Stimulated activated CD4-positive, alpha-beta T cell treated with anti-CD3 and anti-CD28 coated beads, Interleukin-2, amount 100 ng/mL, for 24 hours (primary cell): ENCODE measurements at places on chromosomes 7 and 10.
A peak's percentile ranks its signal among the peaks of the same experiment; 100 is the strongest.

GRCh38 chr7:141544831-141545230 lies 6.4 kb upstream of the AGK start:
- DNase-seq = no peak

- no peak for DNase-seq
These were observed 4.5 kb upstream of the DNMBP start for GRCh38 chr10:100014071-100014762.

GRCh38 chr10:84336406-84337090 lies 8.2 kb downstream of the CCSER2 start:
- no peak for DNase-seq

GRCh38 chr10:22620140-22620857 lies 94.1 kb downstream of the PIP4K2A start:
- DNase-seq = no peak

DNA sequence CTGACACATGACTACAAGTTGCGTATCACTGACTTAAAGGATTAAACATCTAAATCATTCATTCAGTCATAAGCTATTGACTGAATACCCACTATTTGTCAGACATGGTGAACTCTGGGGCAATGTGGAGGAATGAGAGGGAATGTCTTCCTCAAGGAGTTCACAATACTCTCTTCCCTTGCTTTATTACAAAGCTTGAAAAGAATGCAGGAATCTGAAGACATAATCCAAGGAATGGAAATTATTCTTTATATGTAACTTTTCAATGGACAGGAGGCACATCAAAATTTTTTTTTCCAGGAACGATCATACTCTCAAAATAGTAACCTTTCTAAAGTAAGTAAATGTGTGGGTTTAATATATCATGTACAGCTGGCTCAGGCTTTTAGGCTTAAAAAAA lies 111.9 kb downstream of the ATXN7L1 start:
- no peak for DNase-seq

DNA sequence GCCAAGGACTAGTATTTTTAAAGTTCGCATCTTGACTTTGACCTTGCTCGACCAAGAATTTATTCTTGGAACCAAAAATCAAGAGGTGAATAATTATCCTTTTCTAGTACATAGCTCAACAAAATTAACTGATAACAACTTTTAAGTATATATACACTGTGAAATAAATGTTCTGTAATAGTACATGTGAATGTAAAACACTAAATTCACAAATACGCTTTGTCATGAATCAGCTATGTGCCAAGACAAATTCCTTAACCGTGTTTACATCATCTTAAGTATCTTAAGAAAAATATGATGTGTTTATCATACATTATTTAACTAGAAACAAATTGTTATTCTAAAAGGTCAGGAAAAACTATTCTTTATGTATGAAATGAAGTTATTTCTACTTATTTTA lies 83.3 kb downstream of the CUL2 start:
- DNase-seq = no peak

DNA sequence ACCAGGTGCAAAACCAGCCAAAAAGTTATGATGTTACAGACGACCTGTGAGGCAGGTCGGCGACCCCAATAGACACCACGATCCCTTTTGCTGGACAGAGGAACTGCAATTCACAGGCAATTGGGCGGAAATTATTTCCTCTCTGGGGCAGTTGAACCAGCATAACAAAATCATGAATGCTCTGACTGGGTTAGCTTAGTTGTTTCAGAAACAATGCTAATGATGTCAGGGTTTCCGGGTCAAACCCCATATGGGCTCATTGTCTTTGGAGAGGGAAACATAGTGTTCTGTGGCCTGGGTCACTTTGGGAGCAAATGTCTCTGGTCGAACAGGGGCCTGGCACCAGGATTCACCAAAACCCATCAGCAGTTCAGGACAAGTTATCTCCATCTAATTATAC lies 669.1 kb upstream of the NRP1 start:
- no peak for DNase-seq

DNA sequence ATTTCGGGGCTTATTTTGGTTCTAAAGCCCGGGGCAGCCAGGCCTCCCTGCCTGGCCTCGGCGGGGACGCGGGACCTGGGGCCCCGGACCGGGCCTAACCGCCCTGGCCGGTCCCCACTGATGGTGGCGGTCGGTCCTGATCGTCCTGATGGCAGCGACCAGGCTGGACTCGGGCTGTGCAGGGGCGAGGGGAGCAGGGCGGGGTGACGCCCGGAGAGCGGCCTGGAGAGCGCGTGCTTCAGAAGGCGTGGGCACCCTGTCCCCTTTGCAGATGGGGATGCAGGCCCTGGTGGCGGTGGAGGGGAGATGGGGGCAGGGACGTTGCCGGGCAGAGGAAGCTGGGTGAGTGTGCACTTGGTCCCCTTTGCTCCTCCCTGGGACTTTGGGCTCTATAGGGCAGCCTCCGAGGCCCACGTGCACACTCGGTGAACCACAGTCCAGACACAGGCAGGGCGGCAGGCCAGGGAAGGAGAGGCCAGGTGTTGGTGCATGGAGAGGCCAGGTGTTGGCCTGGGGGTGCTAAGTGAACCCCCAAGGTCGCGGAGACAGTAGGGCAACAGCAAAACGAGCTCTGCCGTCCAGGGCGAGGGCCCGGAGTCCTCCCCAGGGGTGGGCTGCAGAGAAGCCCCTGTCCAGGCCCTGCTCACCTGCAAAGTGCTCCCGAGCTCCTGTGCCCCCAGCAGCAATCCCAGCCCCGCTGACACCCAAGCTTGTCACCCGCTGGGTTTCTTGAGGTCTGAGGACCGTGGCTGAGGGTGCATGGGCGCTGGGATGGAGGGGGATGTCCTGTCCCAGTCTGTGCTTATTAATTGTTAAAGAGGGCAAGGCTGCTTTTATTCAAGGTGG lies 42.4 kb upstream of the FAM20C start:
- DNase-seq = peak; percentile 48

- DNase-seq = no peak
These were observed 57.9 kb upstream of the ITGB1 start for GRCh38 chr10:33015761-33016547.

DNA sequence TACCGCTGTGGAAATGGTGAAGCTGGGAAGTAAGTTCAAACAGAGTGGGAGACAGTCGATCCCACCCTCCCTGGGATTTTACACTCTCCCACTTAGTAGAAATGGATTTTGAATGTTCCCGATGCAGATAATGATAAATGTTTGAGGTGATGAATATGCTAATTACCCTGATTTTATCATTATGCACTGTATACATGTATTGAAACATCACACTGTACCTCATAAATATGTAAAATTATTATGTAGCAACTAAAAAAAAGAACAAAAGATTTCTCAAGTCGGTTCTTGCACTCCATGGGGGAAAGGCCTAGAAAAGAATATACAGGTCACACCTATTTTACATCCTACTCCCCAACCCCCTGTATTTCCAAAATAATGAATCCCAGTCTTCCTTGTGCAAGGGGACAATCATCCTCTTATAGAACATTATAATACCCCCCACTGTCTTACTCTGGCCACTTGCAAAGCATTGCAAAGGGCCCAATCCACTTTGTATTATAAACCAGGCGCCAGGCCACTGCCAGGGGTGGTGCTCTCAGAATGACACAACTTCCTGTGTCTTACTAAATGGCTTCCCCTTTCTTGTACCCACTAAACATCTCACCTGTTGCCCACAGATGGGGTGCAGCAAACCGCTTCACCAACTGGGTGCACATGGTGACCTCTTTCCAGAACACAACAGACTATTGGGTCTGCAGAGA lies 20.6 kb upstream of the OR2AE1 start:
- no peak for DNase-seq

DNA sequence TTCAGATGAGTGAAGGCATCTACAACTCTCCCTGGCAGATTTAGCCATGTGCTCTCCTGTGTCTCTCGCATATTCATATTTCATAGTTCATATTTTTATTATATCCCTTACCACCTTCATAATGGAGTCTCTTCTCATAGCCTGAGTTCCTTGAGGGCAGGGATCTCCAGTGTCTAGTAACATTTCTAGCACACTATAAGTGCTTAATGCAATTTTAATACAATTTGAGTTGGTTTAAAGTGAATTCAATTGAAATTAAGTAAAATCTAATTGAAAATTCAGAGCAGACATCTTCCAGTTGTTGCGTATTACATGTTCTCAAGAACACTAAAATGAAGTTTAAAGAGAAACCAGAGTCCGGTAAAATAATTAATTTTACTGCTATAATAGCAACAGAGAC lies 163.6 kb upstream of the GNAI1 start:
- DNase-seq = no peak

GRCh38 chr10:3681642-3682554 lies 103.1 kb downstream of the KLF6 start:
- DNase-seq = no peak

DNA sequence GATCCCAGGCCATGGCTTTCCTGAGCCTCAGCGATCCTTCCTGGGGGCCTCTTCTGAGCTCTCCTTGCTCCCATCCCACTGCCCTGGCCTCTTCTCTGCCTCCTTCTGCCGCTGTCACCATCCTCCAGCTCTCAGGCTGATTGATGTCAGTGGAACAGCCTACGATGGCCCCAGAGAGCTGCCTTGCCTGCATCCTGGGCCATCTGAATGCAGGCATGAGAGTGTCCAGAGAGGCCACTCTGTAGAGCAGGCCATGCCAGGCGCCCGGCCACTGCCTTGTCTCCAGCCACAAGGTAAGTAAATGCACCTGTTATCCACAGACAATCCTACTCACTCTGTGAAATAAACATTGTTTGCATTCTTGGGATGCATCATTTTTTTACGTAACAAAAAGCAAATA lies 171.4 kb upstream of the PPP2R2D start:
- no peak for DNase-seq
